ENCODE measurements at places on chromosomes 11 and 22.

DNA sequence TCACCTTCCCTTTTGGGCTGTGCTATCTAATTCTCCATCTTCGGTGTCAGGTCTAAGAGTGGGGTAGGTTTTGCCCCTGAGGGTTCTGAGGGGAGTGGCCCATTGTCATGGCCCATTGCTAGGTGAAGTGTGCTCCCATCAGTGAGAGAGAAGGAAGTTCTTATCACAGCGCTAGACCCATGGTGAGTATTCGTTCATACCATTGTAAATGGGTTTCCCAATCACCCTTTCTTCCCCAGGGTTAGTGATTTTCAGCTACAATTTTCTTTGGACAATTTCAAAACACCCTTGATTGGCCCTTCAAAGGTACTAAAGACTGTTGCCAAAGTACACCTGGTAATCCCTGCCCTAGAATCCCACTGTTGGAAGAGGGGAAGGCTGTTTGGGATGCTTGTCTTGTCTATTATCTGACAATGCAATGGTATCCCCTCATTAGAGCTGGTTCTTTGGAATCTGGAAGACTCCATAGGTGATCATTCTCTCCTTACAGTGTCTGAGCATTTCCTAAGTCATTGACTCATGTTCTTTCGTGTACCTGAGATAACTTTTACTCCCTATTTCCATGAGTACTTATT lies 20.2 kb downstream of the MPEG1 start:
- DNase-seq = no peak

GRCh38 chr11:116215471-116216113 lies 557.2 kb downstream of the BUD13 start:
- no peak for DNase-seq

GRCh38 chr22:39452740-39453040 lies 4.1 kb upstream of the MGAT3 start:
- DNase-seq = no peak

DNA sequence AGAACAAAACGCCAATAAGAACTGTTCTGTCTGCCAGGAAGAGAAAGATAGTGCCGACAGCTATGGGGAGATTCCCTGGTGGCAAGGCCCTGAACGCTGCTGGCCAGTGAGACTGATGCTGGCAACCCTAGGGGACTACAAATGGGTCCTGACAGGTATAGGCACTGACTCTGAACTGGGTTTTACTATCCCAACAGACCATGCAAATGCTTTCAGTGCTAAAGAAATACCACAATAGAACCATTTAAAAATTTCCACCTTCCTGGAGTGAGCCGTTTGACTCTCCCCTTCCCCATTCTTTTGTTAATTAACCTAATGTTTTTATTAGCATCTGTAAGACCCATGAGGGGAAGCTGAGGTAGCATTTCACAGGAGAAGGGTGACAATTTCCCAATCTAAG lies 25.7 kb downstream of the USP28 start:
- no peak for DNase-seq

DNA sequence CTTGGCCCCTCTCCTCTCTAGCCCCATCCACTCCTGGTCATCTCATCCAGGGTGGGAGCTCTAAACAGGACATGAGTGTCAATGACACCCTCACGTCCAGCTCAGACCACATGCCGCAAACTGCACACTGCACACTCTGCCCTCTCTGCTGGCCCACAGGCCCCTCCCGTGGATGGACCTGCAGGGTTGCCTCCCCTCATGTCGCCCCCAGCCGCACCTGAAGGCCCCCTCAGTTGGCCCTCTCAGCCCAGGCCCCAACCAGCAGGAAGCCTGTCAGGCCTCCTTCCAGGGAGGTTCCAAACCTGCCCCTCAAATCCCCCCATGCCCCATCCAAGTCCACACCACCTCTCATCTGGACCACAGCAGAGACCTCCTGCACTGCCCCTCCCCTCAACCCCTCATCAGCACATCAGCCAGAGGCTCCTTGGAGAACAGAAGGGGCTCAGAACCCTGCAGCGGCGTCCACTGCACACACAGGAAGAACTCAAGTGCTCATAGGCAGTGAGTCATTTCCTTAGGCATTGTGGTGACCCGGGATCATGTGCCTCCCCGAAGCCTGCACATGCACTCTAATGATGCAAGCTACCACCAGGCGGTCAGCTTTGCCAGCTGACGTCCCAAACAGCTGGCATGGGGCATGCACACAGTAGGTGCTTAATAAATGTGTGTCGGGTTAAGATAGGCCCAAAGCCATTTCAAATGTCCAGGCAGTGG lies 12.9 kb upstream of the CDKN1C start:
- DNase-seq = no peak

Measured in cortex of kidney (tissue), 1 donor.